Stimulated activated CD8-positive, alpha-beta memory T cell treated with anti-CD3 and anti-CD28 coated beads, Interleukin-4, amount 100 ng/mL, for 4 hours (primary cell): ENCODE measurements at places on chromosomes 5 and 9.

GRCh38 chr9:2297771-2298170 is 282.6 kb downstream of the SMARCA2 start:
- no peak for DNase-seq

DNA sequence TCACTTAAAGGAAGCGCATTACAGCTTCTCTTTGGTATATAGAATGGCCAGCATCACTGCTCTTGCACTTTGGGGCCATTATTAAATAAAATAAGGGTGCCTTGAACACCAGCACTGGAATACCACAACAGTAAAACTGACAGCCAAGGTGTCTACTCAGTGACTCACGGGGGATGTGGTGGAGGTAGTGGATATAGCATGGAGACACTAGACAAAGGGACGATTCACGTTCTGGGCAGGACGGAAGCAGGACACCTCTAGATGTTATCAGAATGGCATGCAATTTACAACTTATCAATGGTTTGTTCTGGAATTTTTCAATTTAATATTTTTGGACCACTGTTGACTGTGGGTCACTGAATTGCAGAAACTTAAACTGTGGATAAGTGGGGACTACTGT is 32.9 kb upstream of the PDE8B start:
- DNase-seq: no peak

DNA sequence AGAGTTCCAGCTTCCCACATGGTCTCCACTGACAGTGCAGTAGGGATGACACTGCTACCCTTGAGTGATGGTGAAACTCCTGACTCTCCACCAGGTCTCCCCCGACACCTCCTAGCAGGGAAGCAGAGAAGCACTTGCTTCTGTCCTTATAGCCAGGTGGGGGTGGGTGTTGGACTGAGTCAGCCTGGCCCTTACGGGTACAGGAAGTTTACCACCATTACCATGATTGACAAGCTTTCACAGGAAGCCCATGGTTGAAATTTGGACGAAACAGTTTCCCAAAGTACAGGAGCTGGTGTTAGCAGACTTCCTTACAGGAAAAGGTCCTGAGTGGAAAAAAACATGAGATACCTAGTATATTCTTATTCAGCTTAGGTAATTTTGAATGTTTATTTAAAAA is 3.1 kb upstream of the FBXL7 start:
- no peak for DNase-seq

- DNase-seq: no peak
Observed at GRCh38 chr9:93129286-93129685, 4.8 kb downstream of the NINJ1 start.

- DNase-seq: no peak
Observed at GRCh38 chr5:88827997-88828396, 55.0 kb downstream of the MEF2C start.
